ENCODE measurements at places on chromosomes 1 and 21.
A peak's percentile ranks its signal among the peaks of the same experiment; 100 is the strongest.

- DNase-seq = no peak
Measured at GRCh38 chr1:182450087-182450486, at the start of gene RGSL1. Gene RGSL1, plus strand, starts transcription at chr1:182450146. Its CDS starts 20 bp downstream, at chr1:182450166.

- DNase-seq = no peak
Measured at GRCh38 chr1:231723146-231723545, 96.6 kb downstream of the DISC1 start.

DNA sequence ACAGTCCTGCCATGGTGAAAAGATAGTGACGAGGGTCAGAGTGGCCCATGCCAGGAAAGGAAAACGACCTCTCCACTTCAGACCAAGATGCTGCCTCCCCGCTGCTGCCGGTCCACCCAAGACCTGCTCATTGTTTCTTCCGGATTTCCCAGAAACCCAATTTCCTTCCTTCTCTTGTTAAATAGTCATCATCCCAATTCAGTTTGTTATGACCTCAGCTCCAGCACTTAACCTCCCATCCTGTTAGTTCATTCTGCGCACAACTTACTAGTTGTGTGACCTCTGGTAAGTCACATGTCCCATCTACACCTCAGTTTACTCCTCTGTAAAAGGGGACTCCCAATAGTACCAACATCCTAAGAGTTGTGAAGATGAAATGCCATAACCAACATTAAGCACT, 29.9 kb upstream of the PPP1R15B start:
- no peak for DNase-seq

- DNase-seq = no peak
Measured at GRCh38 chr21:41815652-41816582, 49.1 kb upstream of the RIPK4 start.

- DNase-seq = no peak
Measured at GRCh38 chr1:4969556-4970129, 315.2 kb downstream of the AJAP1 start.

DNA sequence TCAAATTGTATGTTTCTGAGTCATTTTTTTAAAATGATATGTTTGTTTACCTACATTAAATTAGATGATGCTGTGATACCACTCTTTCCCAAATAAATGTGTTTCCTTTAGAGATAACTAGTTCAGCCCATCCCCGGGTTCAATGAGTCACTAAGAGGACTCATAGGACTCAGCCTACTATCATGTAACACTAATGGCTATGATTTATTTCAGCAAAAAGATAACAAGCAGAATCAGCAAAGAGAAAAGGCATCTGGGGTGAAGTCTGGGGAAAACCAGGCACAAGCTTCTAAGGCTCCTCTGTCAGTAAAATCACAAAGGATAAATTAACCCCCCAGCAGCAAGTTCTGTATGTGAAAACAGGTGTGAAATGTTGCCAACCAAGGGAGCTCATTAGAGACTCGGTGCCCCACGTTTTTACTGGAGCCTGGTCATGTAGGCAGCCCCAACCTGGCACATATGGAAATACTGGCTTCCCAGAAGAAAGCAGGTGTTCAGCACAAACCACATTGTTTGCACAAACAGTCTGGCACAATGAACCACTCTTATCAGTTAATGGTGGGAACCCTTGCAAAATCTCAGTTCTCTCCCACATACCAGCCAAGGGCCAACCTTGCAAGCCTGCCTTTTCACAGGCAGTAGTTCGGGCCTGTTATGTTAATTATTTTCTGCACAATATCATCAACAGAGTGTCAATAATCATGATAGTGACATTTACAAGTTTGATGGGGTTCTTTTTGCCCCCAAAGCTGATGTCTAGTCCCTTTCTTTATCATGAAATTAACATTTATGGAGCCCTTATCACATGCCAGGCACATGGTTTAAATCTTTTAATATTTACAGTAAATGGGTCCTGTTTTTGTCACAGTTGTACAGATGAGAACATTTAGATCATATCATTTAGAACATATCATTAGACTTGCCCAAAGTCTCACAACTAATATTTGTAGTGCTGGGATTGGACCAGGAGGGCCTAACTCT, 23.1 kb upstream of the CNN3 start:
- DNase-seq = no peak

GRCh38 chr1:182565537-182565936, 23.5 kb downstream of the RNASEL start:
- DNase-seq = no peak

DNA sequence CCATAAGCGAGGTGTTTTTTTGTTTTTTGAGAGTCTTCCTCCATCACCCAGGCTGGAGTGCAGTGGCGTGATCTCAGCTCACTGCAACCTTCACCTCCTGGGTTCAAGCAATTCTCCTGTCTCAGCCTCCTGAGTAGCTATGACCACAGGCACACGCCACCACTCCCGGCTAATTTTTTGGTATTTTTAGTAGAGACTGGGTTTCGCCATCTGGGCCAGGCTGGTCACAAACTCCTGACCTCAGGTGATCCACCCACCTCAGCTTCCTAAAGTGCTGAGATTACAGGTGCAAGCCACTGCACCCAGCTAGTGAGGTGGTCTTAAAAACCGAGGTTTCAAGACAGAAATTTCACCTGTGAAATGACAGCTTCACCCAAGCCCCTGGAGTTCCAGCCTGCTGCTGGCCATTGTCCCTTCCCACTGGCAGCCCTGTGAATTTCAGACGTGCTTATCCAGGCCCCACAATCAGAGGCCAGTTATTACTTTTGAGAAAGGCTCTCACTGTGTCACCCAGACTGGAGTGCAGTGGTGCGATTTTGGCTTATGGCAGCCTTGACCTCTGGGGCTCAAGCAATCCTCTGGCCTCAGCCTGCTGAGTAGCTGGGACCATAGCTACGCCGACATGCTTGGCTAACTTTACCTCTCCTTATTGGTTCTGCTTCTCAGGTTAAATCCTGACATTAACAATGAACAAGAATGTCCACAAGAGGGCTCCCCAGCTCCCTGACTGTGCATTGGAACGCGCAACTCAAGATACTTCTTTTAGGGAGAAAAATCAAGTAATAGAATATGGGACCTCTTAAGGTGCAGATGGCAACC, 19.4 kb downstream of the ENO1 start:
- DNase-seq = no peak

GRCh38 chr1:18560692-18561091, 70.0 kb upstream of the PAX7 start:
- DNase-seq = no peak

- peak; percentile 48 for DNase-seq
Measured at GRCh38 chr1:32247983-32248889, 1.2 kb downstream of the FAM167B start.

DNA sequence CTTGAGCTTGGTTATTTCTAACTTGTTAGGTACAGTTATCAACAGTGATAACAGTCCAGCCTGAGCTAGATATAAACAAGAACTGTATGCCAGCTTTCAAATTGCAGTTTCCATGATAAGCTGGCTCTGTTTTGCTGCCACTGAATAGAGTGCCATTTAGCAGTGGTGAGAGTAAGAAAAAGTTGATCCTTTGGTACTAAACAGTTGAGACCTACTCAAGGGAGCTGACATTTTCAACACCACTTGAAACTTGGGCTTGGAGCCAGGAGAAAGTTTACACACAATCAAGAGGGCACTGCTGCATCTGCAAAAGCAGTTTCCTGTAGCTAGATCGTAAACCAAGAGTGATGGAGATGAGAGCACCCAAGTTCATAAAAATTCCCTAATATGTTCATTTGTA, 131.3 kb downstream of the RGS7 start:
- no peak for DNase-seq

- no peak for DNase-seq
Measured at GRCh38 chr1:27581823-27582243, 22.1 kb downstream of the AHDC1 start.

GRCh38 chr21:46126309-46127238, 28.7 kb downstream of the COL6A2 start:
- DNase-seq = no peak

DNA sequence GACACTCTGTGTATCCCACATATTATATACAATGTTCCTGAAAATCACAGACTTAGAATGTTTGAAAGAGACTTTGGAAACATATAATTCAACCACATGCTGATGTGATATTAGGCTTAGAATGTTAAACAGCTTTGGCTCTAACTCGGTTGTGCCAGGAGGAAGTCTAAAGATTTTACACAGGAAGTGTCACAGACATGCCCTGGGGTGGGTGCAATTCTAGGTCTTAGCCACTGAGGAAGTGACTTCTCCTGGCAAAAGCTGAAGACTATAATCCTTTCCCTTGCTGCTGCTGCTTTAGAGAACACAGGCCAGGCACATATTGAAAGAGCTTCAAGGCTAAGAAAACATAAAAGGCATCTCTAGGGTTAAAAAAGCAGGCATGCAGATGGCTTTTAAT, 51.0 kb downstream of the RPL5 start:
- DNase-seq = peak; percentile 13

GRCh38 chr21:34604556-34604955, 10.4 kb downstream of the RCAN1 start:
- no peak for DNase-seq

- DNase-seq = no peak
Measured at GRCh38 chr1:227736814-227737432, 1.7 kb downstream of the SNAP47 start.

DNA sequence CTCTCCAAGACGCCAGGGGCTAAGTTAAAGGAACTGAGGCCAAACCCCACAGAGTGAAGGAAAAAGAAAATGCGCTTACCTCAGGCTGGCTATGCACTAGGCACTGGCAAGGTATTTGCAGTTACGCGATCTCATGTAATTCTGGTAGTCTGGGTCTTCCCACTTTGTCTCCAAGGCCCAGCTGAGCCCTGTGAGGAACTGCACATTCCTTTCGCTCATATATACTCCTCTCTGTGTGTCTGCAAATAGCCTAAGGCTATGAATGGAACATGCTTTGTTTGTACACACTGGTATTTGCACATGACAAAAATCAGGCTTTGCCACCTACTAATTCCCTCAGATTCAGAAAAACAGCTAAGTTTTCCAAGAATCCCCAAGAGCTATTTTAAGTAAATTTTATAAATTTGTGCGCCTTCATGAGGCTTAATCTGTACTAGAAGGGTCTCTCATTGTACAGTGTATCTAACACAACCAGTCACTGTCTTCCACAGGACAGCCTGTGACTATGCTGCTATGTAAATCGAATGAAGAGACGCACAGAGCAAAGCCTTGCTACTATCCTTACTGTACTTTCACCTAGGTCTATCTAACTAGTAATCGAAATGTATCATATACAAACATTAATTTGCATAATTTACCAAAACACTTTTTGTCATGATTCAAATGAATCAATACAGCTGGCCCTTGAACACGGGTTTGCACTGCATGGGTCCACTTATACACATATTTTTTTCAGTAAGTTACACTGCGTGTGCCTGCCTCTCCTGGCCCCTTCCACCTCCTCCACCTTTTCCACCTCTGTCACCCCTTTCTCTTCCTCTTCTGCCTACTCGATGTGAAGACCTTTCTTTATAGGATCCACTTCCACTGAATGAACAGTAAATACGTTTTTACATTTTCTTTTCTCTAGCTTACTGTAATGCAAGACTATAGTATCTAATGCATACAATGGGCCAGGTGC, 87.0 kb downstream of the SIPA1L2 start:
- no peak for DNase-seq

GRCh38 chr1:159877695-159878444, 15.4 kb upstream of the VSIG8 start:
- no peak for DNase-seq

DNA sequence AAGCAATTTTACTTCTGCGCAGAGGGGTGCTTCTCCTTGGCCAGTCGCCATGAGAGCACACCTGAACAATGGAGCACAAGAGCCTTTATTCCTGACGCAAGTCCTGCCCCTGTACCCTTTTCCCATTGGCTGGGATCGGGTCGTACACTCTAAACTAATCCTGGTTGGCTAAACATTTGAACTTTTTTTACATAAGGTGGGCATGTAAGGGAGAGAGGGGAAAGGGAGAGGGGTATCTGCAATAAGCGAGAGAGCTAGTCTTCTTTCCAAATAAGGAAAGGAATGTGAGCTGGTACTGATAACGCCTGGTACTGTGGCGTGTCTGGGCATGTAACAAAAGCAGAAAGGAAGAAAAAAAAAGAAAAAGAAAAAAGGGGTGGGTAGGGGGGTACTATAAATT, 21.8 kb downstream of the MFSD2A start:
- no peak for DNase-seq
